ENCODE measurements at places on chromosomes 1 and 21.

DNA sequence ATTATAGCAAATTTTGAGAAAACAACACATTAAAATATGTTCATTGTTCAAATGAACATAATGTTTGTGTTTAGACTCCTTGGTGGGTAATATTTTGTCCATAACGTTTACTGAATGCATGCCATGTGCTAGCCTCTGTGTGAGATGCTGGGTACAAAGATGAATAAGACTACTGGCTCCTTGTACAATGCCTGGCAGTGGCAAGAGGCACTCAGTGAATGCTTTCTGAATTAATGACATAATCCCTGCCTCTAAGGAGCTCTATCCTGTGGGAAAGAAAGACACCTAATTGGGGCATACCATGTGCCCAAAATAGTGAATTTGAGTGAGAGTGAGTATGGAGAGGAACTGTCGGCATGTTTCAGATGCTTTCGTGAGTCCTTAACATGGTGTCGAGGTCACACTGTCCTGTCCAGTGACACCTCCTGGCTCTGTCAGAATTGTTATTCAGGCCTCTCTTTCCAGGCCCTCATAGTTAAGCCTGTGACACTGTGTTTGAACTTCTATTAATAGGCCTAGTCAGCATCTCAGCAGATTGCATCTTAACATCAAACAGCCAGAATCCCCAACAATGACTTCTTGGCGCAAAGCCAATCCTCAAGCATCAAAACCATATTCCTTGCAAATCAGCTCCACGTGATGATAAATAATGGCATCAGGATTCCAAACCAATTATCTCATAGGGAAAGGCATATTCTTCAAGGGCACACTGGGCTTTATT lies 32.8 kb upstream of the S1PR1 start:
- no peak for DNase-seq

DNA sequence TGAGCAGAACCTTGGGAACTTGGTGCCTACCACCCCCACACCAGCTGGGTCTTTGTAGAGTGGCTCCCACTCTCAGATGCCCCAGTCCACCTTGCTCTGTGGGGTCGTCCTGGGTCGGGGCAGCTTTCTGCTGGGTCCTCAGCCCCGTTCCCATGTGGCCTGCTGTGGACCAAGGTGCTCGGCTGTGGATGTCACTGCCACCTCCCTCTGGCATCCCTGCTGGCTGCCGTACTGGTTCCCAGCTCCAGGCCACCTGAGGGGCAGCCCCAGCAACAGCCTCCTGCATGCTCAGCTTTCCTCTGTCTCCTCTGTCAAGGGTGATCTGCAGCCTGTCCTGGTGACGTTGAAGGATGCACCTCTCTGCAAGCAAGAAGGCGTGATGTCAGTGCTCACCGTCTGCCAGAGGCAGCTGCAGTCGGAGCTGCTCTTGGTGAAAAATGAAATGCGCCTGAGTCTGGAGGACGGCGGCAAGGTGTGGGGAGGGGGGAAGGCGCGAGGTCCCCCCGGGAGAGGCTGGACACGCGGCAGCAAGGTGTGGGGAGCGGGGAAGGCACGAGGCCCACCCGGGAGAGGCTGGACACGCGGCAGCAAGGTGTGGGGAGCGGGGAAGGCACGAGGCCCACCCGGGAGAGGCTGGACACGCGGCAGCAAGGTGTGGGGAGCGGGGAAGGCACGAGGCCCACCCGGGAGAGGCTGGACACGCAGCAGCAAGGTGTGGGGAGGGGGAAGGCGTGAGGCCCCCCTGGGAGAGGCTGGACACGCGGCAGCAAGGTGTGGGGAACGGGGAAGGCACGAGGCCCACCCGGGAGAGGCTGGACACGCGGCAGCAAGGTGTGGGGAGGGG lies 45.9 kb upstream of the DIP2A start:
- no peak for DNase-seq

DNA sequence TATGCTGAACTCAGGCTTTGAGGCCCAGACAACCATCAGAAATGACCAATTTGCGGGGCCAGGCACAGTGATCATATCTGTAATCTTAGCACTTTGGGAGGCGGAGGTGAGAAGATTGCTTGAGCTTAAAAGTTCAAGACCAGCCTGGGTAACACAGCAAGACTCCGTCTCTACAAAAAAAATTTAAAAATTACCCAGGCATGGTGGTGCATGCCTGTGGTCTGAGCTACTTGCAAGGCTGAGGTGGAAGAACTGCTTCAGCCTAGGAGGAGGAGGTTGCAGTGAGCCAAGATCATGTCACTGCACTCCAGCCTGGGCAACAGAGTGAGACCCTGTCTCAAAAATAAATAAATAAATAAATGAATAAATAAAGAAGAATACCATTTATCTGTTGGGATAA lies 156.5 kb downstream of the EIF4G3 start:
- DNase-seq, result no peak

GRCh38 chr21:44365967-44366585 lies 12.7 kb downstream of the TRPM2 start:
- no peak for DNase-seq

DNA sequence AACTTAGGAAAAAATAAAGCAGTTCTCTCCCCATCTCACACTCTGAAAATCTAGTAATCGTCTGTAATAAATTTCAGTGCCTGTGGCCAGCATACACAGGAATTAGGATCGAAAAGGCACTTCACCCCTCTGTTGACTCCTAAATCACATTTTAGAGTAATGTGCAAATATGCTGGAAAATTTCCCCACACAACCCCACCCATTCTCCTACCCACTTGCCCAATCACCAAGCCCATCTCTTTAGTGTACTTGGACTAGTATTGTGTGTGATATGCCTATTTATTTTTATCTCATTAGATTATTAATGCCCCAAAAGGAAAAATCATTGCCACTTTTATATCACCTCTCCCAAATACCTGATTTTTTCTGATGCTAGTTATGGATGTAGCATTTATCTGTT lies 323.3 kb downstream of the ASTN1 start:
- no peak for DNase-seq

GRCh38 chr1:26529405-26529654 lies 231 bp upstream of the RPS6KA1 start:
- no peak for DNase-seq

- DNase-seq, result no peak
Measured at GRCh38 chr1:183267646-183268431, 81.8 kb downstream of the LAMC2 start.

DNA sequence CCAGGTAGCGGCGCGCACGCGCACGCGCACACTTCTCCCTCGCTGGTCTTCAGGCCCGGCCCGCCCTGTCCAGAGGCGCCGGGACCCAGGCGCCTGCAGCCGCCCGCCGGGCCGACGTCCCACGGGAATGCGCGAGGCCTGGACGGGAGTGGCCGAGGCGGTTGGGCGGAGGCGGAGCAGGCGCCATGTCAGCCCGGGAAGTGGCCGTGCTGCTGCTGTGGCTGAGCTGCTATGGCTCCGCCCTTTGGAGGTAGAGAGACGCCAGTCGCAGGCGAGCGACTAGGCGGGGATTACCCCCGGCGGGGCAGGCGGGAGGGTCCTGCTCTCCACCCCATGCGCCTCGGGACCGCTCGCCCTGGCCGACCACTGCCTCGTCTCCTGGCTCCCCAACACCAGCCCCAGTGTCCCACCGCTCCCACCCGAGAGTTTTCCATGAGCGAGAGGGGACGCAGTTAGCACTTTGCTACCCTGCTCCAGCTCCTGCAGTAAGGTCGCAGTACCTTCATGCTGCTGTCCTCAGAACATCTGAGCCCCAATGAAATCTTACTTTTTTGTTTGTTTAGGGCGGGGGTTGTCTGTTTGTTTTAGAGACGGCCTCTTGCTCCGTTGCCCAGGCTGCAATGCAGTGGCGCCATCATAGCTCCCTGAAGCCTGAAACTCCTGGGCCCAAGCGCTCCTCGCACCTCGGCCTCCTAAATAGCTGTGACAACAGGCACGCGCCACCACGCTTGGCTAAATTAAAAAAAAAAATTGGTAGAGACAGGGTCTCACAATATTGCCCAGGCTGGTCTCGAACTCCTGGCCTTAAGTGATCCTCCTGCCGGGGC lies at the start of gene CATSPERE:
Gene CATSPERE (plus strand): TSS at position 29 of the 827 bp plus-strand sequence. CDS start 157 bp downstream, at position 186.
- peak; percentile 75 for DNase-seq

GRCh38 chr1:61953790-61954150 lies 211.5 kb downstream of the PATJ start:
- DNase-seq, result no peak

- DNase-seq, result no peak
Measured at GRCh38 chr1:30446508-30446907, 276.9 kb downstream of the MATN1 start.

DNA sequence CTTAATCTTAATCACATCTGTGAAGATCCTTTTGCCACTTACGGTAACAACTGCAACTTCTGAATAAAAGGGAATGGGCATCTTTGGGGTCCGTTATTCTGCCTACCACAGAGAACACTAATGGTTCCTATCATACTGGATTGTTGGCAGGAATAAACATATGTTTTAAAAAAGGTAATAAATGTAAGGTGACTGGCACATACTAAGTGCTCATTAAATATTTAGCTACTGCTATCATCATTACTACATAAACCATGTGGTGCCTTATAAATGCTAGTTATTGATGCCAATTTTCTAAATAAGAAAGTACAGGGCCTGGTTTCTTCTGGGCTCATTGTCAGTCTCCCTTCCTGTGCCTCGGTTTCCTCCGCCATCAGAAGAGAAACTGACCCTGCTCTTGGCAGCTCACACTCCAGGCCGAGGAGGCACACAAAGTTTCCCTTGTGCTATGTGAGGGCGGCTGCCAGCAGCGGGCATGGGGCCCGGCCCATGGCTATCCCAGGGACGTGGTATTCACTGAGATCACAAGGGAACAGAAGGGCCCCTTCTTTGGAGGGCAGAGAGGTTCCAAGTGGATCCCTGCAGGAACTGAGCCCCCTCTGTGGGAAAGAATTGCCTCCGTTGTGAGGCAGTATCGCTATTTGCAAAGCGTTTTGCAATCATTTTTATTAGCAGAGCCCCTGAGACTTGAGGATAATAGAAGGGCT lies 26.2 kb downstream of the NAV1 start:
- no peak for DNase-seq

DNA sequence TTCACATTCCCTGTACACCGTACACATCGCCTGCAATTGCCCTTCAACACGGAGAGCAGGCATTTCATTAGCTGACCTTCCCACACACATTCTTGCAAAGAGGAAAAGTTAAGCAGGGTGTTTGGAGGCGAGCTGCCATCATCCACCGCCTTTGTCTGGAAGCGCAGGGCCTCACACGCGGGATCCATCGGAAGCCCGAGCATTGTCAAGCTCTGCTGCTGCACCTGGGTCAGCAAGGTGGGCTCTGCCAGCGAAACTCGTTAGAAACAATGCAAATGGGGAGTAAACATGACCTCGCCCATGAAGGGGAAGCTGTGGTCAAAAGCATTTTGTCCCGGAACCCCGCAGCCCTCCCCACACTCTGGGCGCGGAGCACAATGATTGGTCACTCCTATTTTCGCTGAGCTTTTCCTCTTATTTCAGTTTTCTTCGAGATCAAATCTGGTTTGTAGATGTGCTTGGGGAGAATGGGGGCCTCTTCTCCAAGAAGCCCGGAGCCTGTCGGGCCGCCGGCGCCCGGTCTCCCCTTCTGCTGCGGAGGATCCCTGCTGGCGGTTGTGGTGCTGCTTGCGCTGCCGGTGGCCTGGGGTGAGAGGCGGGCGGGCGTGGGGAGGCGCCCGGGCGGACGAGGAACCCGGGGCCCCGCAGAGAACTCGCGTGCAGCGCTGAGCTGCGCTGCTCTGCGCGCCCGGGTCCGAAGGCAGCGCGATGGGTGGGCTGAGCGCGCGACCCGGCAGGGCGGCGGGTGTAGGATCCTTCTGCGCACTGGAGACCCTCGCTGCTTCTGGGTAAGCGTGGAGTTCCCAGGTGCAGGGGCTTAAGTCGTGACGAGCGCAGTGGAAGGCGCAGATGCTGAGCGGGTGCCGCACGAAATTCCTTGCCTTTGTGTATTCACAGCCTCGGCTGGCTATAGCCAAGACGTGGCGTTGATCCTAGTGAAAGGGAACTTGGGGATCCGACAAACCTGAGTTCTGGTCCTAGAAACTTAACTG lies at the start of gene CR1:
Gene CR1 (plus strand): TSS at position 357 of the 992 bp plus-strand sequence. CDS start 111 bp downstream, at position 468.
- DNase-seq, result peak; percentile 49

DNA sequence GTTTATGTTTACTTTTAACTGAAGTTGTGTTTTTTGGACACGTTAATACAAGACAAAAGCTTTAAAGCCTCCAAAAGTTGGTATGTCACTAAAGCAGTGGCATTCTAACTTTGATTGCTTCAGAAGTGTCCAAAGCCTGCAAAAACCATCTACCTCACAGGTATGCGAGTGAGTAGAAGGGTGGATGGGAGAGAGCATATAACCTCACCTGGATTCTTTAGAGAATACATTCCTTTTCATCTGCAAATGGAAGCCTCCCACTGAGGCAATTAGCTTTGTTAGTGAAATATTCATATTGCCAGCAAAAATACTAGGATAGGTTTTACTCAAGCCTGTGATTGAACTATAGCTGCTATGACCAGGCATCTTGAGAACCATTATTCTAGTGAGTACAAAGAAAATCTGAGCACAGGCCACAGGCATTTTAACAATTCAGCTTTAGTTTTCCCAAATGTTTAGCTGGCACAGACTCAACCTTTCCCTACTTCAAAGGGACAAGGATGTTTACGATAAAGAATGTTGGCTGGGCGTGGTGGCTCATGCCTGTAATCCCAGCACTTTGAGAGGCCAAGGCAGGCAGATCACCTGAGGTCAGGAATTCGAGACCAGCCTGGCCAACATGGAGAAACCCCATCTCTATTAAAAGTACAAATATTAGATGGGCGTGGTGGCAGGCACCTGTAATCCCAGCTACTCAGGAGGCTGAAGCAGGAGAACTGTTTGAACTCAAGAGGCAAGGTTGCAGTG lies 39.7 kb downstream of the MAP3K21 start:
- DNase-seq, result no peak

GRCh38 chr1:218317061-218317460 lies 28.1 kb upstream of the TGFB2 start:
- no peak for DNase-seq

DNA sequence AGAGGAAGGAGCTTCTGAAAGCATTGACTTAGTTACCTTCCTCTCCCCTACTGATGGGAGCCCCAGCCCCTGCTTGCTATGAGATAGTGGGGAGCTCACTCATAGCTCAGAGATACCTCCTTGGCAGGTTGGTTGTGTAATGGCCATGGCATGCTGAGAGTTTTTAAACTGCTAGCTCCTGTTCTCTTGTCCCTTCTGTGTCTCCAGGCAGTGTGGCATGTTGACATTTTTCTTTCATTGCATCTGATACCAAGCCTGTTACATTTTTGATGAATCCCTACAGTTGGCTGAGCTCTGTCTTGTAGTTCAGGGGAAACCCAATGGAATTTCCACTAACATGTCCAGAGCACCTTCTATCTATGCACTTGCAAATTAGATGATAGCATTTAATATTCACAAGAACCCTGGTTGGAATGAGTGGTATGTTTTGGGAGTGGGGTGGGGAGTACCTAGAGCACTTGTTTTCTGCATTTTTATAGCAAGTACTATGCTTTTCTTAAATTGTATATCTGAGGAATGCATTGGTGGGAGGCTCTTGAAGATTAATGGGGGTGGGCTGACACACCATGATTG lies 39.1 kb upstream of the EFCAB14 start:
- DNase-seq, result no peak

GRCh38 chr1:9716404-9717192 lies 65.1 kb downstream of the PIK3CD start:
- peak; percentile 57 for DNase-seq

DNA sequence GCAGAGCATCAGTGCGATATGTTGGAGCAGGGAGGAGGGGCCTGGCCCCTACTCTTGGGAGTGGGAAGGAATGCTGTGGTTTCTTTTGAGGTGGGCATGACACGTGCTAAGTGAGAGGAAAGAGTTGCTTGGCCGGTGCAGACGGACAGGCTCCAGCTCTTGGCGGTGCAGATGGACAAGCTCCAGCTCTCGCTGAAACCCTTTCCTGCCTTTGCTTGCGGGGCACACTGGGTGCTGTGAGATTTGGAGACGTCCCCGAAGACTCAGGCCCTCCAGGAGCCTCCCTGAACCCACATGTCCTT lies 15.9 kb downstream of the PDXK start:
- no peak for DNase-seq

GRCh38 chr21:43020177-43020576 lies 45.8 kb downstream of the PKNOX1 start:
- no peak for DNase-seq

All from CD8-positive, alpha-beta memory T cell (primary cell).